ENCODE measurements at places on chromosomes 5 and 9.

DNA sequence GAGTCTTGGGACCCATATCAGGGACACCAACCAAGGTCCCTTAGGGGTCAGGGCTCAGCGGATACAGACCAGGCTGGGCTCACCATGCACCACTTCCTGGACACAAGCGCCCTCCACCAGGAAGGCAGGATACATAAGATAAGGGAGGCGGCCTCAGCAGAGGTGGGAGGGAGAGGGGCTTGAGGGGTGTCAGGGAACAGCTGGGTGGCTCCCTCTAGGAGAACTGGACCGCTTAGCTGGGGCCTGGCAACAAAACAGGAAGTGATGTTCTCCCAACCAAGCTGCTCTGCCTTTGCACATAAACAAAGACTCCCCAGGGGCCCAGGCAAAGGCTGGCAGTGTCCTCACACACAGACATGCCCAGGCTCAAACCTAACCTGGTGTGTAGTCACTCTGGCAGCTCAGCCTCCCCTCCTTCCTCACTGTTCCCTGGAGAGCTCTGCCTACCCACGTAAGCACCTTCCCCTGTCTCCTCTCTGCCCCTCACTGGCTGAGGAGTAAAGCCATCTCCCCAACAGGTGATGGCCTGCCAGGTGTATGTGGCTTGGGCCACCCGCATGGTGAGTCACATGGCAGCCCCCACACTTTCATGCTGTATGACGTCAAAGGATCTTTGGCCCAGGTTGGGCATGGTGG, 5.8 kb upstream of the BICD2 start:
- peak; percentile 43 for DNase-seq

DNA sequence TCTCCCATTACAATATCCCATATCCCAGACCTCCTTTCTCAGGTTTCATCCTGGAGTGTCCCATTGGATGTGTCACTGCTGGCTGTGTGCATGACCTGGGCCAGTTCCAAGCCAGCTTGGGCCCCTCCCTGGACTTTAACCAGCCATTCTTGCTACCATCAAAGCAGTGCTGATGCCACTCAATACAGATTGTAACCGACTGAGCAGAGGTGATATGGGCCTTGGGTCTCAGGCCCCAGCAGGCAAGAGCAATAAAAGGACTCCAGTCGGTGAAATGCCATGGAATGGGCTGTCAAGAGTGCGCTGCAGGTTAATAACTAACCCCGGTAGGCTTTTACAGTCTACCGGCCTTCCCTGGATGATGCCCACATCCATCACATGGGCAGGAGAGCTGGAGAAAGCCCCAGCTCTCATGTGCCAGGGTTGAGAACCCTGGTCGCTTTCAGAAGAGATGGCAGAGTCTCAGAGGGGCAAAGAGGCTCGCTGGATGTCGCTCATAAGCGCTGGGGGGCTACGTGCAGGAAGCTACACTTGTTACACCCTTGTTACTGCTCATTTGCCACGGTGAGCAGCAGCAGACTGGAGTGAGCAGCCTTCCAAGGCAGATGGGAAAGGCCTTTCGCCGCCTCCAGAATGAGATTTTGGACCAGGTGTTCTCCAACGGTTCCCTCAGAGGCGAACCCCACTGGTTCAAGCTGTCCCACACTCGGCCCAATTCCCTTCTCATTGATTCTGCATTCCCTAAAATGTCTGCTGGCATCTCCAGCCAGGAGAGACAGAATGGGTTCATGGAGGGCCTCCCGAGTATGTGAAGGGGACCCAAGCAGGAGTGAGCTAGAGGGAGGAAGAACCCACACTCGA, 13.2 kb downstream of the EPB41L4B start:
- DNase-seq: no peak

DNA sequence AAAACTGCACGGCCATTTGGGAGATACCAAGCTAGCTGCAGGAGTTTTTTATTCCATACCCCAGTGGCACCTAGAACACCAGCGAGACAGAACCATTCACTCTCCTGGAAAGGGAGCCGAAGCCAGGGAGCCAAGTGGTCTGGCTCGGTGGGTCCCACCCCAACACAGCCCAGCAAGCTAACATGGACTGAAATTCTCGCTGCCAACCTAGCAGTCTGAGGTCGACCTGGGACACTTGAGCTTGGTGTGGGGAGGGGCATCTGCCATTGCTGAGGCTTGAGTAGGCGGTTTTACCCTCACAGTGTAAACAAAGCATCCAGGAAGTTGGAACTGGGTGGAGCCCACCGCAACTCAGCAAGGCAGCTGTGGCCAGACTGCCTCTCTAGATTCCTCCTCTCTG, 108.9 kb upstream of the CHD1 start:
- DNase-seq: no peak

- no peak for DNase-seq
These were observed 71.9 kb downstream of the MAP1B start for GRCh38 chr5:72179028-72179815.

GRCh38 chr9:21872696-21873095, 70.3 kb downstream of the MTAP start:
- DNase-seq: no peak

- DNase-seq: no peak
These were observed 6.7 kb downstream of the LRRC14B start for GRCh38 chr5:197892-198489.

- no peak for DNase-seq
These were observed 23.5 kb upstream of the IL12B start for GRCh38 chr5:159353661-159354252.

Measured in KG1 (cell line).